IgD-negative memory B cell (primary cell): ENCODE measurements at places on chromosomes 11 and 22. TPM values are rescaled to one million over a fixed set of nuclear protein-coding genes. Genes with fewer than 3 reads are reported as not detected.

The MAPK8IP2 gene
- not detected for polyA plus RNA-seq

The OR56A1 gene
- polyA plus RNA-seq: not detected

The LRRC56 gene
- 2.6 TPM for polyA plus RNA-seq

The HTATIP2 gene
- 57.7 TPM for polyA plus RNA-seq

The A4GALT gene
- not detected for polyA plus RNA-seq

The TMEM86A gene
- 0.56 TPM for polyA plus RNA-seq

The KIAA1671 gene
- not detected for polyA plus RNA-seq

The TRPM5 gene
- polyA plus RNA-seq: not detected
